Panc1 (cell line): ENCODE measurements at places on chromosomes 3 and 15. TPM values are rescaled to one million over a fixed set of nuclear protein-coding genes. Genes with fewer than 3 reads are reported as not detected.

DNA sequence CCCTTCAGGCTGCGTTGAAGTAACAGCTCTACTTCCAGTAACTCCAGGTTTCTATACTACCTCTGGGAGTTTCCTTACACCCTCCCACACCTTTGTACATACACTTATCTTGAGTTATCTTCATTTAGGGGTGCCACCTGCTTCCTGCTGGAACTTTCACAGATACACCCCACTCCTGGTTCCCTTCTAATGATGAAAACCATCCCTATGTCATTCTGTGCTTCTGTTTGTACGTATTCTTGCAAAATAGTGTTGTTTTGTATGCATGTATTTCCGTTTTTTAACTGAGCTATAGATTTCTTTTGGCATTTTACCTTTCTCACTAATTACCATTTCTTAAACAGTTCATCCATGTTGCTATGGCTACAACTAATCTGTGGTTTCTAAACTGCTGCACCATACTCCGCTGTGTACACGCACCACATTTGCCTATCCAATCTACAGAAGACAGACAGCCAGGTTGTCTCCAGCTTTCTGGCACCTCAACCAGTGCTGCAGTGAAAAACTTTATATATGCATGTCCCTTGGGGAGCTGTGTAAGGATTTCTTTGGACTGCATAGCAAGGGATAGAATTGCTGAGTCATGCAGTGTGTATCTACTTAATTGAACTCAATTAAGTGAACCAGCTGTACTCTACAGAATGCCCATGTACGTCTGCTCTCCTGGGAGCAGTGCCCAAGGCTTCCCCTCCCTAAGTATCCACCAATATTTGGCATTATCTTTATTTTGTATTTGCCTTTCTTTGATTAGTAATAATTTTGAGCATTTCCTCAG, 61.4 kb upstream of the ST8SIA2 start:
- no peak for DNase-seq

DNA sequence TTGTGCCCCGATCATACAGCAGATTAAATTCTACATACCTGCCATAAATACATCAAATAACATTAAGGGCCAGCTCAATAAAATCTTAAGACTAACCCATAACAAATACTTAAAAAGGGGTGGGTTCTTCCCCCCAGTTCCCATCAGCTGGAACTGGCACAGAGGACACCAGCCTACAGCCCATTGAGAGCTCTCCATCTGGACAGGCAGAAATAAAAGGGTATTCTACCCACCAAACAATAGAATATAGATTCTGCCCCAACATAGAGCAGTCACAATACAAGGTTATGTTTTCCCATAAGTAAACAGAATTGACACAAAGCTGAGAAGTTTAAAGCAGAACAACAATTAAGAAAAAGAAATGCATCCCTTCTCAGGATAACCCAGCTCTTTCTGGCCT, 11.9 kb downstream of the CPOX start:
- DNase-seq = no peak

Gene PLSCR2
- 0.54 TPM for total RNA-seq

Gene KCNMB3
- total RNA-seq = 5.8 TPM

- no peak for DNase-seq
Measured at GRCh38 chr3:159882790-159883779, 105.5 kb upstream of the IL12A start.

- DNase-seq = no peak
Measured at GRCh38 chr3:187263270-187263669, 28.3 kb downstream of the MASP1 start.

DNA sequence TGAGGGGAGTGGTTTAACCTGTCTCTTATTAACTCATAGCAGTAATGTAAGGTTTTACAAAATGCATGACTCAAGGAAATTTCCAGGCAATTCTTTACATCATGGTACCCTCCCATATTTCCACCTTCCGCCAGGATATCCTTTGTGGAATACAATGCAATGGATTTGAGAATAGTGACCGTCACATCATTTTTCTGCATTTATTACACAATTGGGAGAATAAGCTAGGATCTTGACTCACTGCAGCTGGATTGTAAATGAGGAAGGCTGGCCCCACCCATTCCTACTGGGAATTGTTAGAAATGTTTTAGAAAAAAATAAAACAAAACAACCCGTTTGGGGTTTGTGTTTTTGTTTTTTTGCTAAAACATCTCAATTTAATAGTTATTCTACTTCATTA, 97.4 kb downstream of the IMPG2 start:
- DNase-seq = no peak

- DNase-seq = no peak
Measured at GRCh38 chr3:1235526-1236120, 142.8 kb downstream of the CNTN6 start.

DNA sequence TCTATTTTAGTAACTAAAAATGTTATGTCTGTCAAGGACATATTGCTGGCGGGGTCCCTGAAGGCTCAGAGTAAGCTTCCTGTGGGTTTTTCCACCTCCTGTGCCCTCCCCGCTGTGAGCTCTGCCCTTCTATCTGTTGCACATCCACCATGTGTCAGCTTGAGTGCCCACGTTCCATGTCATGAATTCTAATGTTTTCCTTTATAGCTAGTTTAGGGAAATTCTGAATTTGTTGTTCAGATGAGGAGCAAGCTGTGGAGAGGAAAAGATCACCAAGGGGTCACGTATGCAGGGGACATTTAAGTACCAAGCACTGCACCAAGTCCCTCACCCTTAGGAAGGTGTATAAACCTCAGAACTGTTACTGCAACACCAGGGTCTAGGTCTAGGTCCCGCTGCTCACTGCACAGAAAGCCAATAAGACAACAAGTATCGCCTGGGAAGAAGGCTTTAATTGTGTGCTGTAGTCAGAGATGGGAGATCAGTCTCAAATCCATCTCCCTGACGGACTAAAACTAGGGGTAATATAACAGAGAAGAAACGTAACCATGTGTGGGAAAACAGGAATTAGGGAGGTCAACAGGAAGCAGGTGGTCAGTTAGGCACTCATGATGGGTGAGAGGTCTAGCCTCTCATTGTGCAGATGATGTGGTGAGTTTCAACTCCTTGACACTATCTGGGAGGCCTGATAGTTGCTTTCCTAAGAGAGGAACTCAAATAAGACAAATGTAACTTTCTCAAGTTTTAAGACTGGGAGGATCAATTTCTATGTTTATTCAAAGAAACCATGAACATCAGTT, 9.7 kb downstream of the GP9 start:
- DNase-seq = no peak

- no peak for DNase-seq
Measured at GRCh38 chr3:183518491-183519251, 36.8 kb downstream of the KLHL6 start.

Gene SPTSSB
- 3.7 TPM for total RNA-seq

DNA sequence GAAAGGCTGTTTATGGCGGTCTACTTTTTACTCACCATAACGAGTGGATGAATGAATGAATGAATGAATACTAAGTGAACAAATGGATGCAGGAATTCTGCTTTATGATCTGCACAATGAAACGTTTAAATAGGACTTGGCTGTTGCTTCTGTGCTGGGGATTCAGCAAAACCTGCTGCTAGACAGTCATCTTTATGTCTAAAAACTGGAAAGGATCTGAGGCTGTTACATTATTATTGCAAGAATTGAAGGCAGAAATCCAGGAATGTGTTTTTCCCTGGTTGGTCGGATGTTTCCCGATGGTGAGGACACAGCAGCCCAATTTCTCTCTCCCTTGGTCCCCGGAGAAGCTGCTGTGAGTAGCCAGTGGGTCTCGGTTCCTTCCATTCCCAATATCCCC, 94.2 kb downstream of the GABRG3 start:
- no peak for DNase-seq

Gene ATP10A
- 0.31 TPM for total RNA-seq

Gene SHC4
- total RNA-seq = 0.10 TPM

Gene FOXB1
- total RNA-seq = 0.64 TPM

Gene GP5
- 0.05 TPM for total RNA-seq

- no peak for DNase-seq
Measured at GRCh38 chr3:16303037-16303575, 38.1 kb downstream of the OXNAD1 start.

DNA sequence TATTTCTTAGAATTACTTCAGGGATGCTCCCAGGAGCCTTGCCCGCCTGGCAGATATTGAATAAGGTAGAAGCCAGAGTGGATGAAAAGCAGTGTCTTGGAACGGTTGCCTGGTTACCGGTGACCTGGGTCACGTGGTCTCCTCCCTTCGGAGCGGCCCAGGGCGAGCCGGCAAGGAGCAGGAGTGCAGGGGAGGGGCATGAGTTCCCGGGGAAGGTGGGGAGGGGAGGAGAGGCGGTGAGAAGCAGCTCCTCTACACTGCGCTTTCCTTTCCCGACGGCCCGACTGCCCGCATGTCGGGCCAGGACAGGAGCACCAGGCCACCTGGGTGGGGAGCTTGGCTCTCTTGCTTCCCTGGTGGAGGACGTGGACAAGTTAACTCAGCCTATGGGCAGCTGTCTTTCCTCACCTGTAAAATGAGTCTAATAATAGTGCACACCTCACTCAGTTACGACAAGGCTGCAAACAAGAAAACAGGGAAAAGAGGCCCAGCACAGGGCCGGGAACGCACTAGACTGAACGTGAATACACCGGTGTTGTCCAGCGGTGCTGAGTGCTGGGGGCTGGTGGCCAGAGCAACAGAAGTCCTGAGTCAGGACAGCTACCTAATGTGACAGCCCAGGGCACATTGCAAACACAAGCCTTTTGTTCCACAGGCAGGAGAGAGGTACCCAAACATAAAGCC, 198.3 kb downstream of the ADAMTS9 start:
- no peak for DNase-seq

Gene PCOLCE2
- 14.6 TPM for total RNA-seq

- DNase-seq = no peak
Measured at GRCh38 chr15:40253167-40253790, 14.4 kb downstream of the PAK6 start.

DNA sequence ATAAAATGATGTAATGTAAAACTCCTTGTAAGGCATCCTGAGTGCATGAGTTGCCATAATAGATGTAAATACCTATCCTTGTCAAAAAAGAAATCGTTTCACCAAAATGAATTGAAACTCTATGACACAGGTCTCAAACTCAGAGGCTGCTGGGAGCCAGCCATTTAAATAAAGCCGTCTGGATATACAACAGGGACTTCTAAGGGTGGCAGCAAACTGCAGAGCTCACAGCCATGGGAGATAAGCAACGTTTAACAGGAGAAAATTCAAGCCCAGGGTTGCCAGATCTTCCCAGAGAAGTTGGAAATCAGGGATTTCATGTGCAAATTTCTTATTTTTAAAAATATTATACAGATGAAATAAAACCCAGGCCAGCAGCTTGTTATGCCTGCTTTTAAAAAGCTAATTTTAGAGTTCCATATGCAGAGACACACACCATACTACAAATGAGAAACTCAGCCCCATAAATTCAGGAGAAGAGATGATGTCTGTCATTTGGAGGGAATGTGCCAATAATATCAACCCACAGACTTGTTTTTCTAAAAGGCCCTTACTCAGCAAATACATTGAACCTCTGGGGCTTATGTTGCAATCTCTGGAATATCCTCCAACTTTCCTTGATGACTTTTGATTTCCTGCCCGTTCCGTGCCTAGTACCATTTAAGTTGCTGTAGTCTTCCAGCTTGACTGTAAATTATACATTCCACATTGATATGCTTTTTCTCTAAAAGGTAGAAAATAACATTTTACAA, 75.6 kb downstream of the AQP9 start:
- DNase-seq = no peak

GRCh38 chr15:68676011-68676605, 97.3 kb downstream of the CORO2B start:
- DNase-seq = no peak

Gene NAALADL2
- 2.7 TPM for total RNA-seq

- DNase-seq = no peak
Measured at GRCh38 chr15:43095708-43096347, 10.0 kb downstream of the UBR1 start.

DNA sequence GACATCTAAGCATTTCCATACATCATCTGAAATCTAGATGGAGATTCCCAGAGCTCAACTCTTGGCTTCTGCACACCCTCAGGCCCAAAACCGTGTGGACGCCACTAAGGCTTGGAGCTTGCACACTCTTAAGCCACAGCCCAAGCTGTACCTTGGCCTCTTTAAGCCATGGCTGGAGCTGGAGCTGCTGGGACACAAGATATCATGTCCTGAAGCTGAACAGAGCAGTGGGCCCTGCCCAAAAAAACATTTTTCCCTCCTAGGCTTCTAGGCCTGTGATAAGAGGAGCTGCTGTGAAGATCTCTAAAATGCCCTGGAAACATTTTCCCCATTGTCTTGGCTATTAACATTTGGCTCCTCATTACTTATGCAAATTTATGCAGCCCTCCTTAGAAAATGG, 188.7 kb upstream of the MBNL1 start:
- no peak for DNase-seq

Gene CRABP1
- total RNA-seq = 6.7 TPM

DNA sequence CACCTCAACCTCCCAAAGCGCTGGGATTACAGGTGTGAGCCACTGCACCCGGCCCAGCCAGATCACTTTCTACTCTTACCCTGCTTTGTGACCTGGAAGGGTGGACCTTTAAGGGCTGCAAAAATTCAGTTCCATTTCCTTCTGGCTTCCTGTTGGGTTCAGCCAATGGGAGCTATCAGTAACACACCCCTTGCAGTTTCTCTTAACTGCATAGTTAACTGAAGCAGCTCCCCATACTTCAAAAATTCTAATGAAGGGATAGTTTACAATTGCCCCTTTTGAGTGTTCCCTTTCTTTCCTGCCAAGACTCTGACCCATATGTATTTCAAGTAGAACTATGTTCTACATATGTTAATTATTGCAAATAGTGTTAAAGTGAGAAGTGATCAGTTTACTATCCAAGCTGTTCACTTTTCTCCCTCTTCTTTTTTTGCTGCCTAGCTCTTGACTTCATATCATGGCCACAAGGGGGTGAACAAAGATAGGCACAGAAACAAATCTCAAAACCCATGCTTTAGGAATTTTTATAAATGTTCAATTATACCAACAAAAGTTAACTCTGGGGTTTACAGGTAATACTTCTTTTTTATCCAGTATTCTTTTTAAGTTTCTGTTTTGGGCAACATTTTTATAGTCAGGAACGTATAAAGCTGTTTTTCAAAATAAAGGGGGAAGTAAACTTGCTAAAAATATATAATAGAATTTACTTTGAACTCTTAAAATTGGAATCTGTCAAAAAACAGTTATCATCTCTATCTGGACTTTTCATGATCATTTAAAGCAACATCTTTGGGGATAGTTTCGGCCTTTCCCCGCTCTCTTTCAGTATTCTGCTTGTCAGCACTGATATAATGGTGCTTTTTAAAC, 8.1 kb downstream of the PGBD4 start:
- DNase-seq = no peak

DNA sequence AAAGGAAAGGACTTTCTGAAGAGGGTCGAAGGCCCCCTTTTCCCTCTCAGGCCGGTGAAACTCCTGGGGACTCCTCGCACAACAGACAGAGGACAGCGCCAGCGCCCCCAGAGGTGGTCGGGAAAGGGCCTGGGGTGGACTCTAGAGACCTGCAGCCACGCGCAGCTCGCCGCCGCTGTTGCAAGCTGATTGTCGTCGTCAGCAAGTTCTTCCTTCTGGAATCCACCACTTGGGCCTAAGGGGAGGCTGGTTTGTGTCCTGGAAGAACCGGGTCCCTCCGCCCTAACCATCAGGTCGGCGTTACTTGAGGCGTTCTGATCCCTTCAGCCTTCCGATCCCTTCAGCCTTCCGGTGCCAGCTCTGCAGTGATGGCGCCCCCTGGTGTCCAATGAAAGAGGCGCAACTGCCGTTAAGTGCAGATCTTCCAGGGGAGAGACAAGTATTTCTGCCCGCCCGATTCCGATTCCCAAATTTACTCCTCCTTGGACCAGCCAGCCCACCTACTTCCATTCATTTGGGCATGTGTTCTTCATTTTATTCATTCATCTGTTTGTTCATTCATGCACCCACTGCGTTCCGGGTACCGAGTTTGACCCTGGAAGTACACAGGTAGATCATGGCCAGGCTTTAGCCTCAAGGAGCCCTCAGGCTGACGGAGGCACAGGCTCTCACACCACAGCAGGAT, 77.2 kb upstream of the SLC6A11 start:
- peak; percentile 30 for DNase-seq

Gene RNF168
- total RNA-seq = 21.3 TPM
